Endothelial cell of umbilical vein (primary cell): ENCODE measurements at places on chromosomes 5 and 9.
A peak's percentile ranks its signal among the peaks of the same experiment; 100 is the strongest.

GRCh38 chr5:78467752-78468357 is 107.4 kb downstream of the SCAMP1 start:
- peak; percentile 67 for DNase-seq

DNA sequence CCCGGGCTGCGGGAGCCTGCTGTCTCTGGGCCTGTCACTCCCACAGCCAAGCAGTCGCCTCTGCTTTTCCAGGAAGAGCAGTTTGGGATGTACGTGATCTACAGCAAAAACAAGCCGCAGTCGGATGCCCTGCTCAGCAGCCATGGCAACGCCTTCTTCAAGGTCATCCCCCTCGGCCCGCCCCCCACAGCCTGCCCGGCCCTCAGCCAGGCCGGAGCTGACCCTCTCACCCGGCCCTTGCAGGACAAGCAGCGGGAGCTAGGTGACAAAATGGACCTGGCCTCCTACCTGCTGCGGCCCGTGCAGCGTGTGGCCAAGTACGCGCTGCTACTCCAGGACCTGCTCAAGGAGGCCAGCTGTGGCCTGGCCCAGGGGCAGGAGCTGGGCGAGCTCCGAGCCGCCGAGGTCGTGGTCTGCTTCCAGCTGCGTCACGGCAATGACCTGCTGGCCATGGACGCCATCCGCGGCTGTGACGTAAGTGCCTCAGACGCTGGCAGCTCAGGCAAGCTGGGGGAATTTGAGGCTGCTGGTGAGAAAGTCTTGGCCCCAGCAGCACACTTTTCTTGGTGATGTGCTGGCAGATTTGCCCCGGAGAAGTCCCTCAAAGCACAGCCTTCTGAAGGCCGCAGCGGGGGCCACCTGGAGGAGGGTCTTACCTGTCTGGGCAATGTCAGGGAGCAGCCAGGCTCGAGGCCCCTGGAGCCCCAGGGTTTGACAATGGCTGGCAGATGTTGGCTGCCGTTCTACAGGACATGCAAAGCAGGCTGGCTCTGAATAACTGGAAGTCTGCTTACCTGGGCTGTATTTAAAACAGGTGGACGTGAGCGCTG is 20.1 kb upstream of the LRRC14B start:
- no peak for DNase-seq

DNA sequence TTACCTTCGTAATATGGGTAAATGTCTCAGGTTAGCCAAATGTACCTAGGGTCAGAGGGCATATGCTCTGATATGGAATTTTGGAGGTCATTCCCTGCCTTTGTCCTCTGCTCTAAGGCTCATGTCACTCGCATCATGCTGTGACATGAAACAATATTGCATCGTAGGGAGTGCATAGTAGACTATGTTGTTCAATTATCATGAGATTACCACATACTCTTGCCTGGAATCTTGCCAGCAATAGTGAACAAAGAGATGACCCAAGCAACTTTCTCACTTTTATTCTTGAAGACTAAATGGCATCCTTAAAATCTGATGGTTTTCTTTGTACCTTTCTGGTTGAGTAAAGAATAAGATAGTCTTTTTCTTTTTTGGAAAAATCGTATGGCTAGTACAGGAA is 27.6 kb downstream of the ZNF462 start:
- no peak for DNase-seq

DNA sequence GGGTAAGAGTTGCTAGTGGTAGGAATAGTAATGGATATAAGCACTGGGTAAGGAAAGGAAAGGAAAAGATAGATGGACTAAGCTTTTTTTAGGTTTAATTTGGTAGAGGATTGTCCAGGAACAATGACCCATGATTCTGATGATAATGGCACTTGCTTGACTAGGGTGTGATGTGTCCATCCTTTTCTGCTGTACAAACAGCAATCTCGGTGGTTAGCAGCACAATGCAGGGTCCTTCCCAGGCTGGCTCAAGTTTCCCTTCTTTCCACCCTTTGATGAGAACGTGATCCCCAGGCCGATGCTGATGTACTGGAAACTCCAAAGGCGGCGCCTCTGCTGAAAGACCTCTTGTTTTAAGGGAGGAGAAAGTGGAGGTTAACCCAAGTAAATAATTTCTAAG is 105.3 kb downstream of the TMEM167A start:
- DNase-seq: no peak

DNA sequence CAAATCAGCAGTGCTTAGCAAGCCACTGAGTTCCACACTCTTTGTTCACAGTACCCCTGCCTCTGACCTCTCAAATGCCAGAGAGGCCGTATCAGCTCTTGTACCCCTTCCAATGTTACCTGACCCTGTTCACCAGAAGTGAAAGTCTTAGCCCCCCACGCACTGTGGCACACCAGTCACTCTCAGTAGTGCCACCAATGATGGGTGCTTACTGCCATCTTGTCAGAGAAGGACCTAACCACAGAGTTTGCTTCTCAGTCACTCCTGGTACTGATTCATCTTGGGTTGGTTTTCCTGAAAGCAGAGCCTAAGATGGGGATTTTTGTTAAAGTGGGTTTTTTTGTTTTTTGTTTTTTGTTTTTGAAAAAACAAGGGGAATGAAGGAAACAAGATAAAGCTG is 28.8 kb upstream of the PANK3 start:
- no peak for DNase-seq

GRCh38 chr9:113600871-113601614 is 137.5 kb downstream of the RGS3 start:
- no peak for DNase-seq

GRCh38 chr5:124478264-124478663 is 268.2 kb downstream of the ZNF608 start:
- DNase-seq: no peak

DNA sequence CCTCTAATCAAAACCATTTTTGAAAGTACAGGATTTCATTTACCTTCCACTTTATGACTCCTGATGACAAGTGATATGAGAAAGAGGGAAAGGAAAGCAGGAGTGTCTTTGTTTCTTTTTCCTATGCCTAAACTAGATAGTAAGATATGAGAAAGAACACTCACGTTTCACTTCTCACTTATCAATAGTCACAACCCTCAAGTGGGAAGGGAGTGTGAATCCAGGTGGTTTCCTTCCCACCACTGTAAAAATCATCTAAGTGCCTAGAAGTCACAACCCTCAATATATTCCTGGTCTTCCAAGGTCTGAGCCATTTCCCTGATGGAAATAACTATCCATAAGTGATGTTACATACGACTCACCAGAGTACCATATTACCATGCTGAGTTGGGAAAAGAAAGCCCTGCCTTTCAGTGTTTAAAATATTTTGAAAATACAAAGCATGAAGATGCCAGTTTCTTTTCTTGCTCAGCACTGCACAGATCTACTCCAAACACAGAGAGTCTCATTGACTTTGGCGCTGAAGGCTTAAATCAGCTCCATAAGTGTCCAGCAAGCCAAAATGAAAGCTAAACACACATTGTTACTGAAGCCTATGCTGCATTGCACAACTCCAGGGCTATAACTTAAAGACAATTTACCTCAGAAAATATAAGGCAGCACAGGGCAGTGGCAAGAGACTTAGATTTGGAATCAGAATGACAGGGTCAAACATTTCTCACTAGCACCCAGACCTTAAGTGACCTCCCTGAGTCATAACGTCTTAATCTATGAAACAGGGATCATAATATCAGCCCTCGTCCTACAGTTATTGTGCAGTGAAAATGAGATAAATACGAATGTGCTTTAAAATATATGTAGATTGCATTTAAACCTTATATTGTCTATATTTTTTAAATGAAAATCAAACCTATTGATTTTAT is 301.2 kb downstream of the KIAA0825 start:
- no peak for DNase-seq

GRCh38 chr9:34010979-34011378 is 37.7 kb downstream of the UBAP2 start:
- DNase-seq: peak; percentile 27

DNA sequence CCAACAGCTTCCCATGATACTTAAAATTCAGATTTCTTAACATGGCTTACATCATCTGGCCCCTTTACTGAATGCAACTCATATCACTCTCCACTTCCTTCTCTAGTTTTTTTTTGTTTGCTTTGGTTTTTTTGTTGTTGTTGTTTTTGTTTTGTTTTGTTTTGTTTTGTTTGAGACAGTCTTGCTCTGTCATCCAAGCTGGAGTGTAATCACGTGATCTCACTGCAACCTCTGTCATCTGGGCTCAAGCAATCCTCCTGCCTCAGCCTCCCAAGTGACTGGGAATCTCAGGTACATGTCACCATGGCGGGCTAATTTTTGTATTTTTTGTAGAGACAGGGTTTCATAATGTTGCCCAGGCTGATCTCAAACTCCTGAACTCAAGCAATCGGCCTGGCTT is 41.4 kb downstream of the CPLANE1 start:
- no peak for DNase-seq

- DNase-seq: peak; percentile 61
Observed at GRCh38 chr5:27810458-27810857, 772.1 kb upstream of the CDH9 start.

DNA sequence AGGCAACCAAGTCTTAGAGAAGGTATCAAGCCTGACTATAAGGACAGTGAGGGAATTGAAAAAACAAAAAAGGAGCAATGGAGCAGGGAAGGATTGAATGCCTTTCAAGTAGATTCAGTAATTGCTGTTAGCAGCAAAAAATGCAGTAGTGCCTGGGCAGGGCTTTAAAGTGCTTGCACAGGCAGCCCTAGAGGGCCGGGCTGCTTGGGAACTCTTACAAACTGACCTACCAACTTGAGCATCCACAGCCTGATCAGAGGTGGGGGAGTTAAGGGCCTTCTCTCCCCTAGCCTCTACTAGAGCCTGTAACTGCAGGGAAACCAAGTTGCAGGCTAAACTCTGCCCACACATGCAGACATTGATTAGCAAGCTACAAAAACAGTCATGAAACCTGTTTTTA is 19.4 kb downstream of the FXN start:
- DNase-seq: no peak

DNA sequence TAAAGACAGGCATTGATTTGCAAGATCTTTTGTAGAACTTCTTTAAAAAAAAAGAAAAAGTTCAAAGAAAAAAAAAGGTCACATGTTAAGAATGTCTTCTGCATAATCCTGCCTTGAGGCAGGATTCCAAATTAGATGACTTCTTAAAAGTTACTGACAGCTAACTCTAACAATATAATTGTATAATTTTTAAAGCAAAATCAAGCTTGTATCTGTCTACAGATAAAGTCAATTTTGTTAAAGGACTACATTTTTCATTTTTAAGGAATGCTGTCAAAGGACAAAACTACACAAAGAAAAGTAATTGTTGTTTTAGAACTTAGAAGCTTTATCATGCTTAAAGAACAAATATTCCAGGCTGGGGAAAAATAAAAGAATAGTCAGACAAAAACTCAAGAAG is 57.8 kb downstream of the MPDZ start:
- DNase-seq: no peak

DNA sequence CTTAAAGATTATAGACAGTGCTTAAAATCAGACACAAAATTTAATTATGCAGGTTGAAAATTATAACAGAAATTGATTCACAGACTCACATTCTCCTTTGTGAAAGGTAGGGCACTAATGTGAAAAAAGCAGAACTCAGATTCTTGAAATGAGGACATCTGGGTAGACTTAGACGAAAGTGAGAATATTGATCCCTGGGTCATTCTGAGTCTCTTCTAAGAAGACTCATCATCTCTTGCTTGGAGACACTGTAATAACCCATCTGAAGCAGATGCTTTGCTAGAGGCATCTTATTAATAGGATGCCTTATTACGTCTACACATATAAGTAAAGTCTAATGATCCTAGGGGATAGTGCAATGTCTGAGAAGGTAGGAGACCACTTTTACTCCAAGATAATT is 274.4 kb downstream of the HINT1 start:
- no peak for DNase-seq

DNA sequence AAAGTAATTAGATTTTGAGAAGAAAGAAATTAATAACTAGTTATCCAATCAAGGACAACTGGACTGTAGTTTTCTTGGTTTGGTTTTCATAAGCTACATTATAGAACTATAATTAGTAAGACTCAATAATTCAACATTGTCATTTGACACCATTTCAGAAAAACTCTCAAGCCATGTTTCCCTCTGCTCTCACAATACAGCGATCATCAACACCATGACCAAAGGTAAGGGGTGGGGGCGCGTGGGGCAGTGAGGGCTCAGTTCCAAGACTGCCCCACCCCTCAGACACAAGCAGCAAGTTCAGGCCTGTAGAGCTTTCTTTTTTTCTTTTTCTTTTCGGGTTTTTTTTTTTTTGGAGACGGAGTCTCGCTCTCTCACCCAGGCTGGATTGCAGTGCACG is 6.4 kb downstream of the CMBL start:
- no peak for DNase-seq

DNA sequence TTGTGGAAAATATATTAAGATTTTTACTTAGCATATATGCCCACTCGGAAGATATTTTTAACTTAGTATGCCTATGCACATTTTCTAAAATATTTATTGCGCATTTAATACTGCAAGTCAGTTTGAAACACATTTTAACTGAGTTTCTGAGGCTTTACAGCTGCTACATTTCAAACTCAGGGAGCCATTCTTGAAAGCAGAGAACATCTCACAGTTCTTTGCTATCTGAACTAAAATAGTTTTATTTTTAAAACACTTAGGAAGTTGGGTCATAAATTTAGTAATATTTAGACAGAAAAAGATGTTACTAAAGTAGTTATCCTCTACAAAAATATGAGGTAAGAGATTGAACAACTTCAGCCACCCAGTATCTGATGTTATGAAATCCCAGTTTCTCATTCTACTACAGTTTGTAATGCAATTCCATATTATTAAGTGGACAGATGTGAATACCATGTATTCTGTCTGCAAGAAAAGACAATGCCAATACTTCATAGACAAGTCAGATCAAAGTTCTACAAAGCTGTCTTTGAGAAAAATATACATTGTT is 409.9 kb upstream of the EDIL3 start:
- DNase-seq: no peak
